A549 (cell line): ENCODE measurements at places on chromosomes 6 and 20.

DNA sequence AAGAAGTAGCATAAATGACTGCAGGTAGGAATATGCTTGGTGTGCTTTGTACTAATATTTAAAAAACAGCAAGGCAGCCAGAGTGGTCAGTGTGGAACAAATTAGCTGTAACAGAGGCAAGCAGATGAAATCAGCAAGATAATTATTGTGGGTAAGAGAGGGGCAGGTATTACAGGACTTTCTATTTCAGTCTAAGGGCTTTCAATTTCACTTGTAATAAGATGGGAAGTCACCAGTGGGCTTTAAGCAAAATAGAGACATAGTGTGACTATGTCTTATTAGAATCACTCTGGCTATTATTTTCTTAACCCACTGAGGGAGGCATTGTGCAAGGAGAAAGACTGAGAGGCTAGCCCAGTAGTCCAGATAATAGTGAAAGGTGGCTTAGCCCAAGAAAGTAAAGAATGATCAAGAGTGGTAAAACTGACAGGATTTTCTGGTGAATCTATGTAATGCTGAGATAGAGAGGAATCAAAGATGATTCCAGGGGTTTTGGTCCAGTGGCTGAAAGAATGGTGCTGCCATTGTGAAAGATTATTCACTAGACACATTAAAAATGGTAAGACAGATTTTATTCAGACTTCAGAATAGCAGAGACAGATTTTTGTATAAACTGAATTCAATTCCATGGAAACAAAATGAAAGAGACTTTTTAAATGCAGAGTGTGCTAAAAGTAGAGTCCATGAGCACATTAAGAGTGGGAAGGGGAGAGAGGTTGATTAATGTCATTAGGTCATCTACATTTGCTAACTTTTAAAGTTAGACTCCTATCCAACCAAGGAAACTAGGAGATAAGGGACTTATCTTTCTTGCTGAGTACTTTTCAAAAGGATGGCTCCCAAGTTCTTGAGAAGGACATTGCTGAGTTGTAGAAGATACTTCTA is 1136.0 kb downstream of the HACE1 start:
- DNase-seq, result no peak

GRCh38 chr6:161630674-161631073 is 356.8 kb upstream of the AGPAT4 start:
- DNase-seq, result no peak

GRCh38 chr20:59515013-59515905 is 89.1 kb upstream of the PHACTR3 start:
- DNase-seq, result peak; percentile 88

GRCh38 chr6:31918069-31918720 is 9.3 kb upstream of the C2 start:
- DNase-seq, result no peak

- DNase-seq, result no peak
Measured at GRCh38 chr6:70852667-70853246, 104.1 kb downstream of the B3GAT2 start.

- no peak for DNase-seq
Measured at GRCh38 chr6:22334778-22335177, 37.9 kb upstream of the PRL start.

GRCh38 chr20:62372042-62372993 is 5.2 kb upstream of the LAMA5 start:
- DNase-seq, result no peak

GRCh38 chr6:90406957-90407356 is 110.3 kb upstream of the BACH2 start:
- no peak for DNase-seq

DNA sequence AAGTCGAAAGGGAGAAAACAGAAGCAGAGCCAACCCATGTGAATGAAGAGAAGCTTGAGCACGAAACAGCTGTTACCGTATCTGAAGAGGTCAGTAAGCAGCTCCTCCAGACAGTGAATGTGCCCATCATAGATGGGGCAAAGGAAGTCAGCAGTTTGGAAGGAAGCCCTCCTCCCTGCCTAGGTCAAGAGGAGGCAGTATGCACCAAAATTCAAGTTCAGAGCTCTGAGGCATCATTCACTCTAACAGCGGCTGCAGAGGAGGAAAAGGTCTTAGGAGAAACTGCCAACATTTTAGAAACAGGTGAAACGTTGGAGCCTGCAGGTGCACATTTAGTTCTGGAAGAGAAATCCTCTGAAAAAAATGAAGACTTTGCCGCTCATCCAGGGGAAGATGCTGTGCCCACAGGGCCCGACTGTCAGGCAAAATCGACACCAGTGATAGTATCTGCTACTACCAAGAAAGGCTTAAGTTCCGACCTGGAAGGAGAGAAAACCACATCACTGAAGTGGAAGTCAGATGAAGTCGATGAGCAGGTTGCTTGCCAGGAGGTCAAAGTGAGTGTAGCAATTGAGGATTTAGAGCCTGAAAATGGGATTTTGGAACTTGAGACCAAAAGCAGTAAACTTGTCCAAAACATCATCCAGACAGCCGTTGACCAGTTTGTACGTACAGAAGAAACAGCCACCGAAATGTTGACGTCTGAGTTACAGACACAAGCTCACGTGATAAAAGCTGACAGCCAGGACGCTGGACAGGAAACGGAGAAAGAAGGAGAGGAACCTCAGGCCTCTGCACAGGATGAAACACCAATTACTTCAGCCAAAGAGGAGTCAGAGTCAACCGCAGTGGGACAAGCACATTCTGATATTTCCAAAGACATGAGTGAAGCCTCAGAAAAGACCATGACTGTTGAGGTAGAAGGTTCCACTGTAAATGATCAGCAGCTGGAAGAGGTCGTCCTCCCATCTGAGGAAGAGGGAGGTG is 38.7 kb downstream of the ZBTB2 start:
- DNase-seq, result no peak

GRCh38 chr6:71412559-71413140 is 124.0 kb downstream of the OGFRL1 start:
- DNase-seq, result no peak

GRCh38 chr6:17281100-17281496 is at the start of gene RBM24:
RBM24 (plus strand) TSS chr6:17281361; CDS start chr6:17281582, 221 bp downstream.
- DNase-seq, result no peak

GRCh38 chr6:13762611-13763441 is 51.2 kb upstream of the RANBP9 start:
- no peak for DNase-seq

DNA sequence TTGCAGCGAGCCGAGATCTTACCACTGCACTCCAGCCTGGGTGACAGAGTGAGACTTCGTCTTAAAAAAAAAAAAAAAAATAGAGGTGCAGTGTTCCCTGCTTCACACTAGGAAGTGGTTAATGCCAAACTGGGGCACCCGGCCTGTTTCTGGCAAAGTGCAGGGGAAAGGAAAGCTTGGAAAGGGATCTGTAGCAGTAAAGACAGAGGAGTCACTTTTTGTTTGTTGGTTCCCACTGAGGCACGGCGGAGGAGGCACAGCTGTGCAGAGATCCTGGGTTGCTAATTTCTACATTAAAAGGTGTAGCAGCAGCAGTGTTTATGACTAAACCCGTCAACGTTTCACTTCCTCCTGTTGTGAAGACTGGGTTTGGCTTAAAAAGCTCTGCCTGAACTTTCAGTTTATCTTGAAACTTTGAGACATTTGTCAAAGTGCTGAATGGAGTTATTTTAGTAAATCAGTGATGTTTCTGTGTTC is 125.6 kb downstream of the CARMIL1 start:
- no peak for DNase-seq

- no peak for DNase-seq
Measured at GRCh38 chr6:33093855-33094254, 18.1 kb downstream of the HLA-DPB1 start.

DNA sequence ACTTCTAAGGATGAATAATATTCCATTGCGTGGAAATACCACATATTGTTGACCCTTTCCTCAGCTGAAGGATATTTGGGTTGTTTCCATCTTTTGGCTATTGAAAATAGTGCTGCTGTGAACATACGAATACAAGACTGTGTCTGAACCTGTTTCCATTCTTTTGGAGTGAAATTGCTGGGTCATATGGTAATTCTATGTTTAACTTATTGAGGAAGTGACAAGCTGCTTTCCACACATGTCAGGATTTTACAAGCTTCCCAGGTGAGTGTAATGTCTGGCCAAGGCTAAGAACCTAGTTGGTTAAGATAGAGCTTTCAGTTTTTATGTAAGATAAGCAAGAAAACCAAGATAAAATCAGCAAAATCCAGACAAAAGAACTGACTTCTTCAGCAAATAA is 48.8 kb downstream of the PPP1R3G start:
- DNase-seq, result no peak

DNA sequence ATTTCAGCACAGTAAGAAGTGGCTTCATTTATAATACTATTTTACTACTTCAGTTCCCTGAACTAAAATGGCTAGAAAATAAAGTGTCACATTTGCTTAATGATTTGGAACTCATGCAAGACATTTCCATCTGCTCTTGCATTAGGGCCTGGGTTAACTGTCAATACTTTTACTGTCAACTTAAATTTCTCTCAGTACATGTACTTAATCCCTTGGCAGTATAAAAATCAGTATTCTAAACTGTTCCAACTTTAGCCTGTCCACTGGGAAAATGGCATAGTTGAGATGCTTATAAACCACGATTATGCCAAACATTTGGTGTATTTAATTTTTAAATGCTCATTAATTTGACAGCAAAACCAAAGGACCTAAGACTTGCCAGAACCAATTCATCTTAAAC is 154.5 kb downstream of the ASCC3 start:
- DNase-seq, result no peak

- DNase-seq, result no peak
Measured at GRCh38 chr6:42148058-42148457, 5.6 kb upstream of the C6orf132 start.

- DNase-seq, result no peak
Measured at GRCh38 chr6:21340573-21340972, 253.0 kb upstream of the SOX4 start.

DNA sequence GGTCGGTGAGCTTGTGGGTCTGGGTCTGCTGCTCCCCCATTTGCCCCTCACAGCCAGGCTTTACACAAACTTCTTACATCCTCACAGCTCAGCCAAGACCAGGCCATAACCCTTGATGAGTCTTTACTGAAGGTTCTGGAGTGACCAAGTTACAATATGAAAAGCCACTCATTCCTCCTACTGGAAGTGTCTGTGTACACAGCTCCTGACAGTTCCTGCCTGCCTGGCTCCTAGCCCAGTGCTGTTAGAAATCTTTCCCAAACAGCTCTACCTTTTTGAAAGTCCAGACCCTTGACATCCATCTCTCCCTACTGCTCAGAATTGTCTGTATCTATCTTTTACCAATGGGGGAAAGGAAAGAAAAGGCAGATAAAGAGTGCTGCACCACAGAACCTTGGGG is 106.9 kb downstream of the PAX1 start:
- DNase-seq, result no peak

GRCh38 chr6:2327591-2327990 is 82.2 kb upstream of the GMDS start:
- no peak for DNase-seq

GRCh38 chr6:158061709-158062461 is 80.2 kb downstream of the SYNJ2 start:
- no peak for DNase-seq
